ENCODE measurements at places on chromosomes 5 and 9.

DNA sequence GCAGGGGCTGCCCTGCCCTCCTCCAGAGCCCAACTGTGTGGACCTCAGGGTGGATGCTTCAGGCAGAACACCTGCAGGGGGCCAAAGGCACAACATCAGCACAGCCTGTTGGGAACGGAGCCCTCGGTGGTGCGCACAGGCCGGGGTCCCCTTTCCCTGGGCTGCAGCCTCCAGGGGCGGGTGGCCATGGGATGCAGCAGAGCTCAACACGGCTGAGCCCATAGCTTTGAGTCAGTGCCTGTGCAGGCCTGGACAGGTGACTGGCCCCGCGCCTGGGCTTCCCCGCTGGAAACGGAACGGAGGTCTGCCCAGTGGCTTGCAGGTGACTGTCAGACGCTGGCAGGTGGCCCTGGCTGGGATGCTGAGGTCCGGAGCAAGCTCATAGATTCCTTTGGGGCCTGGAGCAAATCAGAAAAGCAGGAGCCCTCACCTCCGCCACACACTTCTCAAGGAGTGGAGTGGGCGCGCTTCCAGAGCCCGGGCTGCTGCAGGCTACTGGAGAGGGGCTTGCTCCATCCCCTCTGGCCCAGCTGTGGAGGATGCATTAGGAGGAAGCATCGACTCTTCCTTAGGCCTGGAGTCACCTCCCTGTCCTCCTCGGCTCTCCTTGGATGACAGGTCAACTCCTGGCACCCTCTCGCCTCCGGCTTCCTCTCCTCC lies 69.8 kb upstream of the RNU6ATAC start:
- DNase-seq: no peak

- no peak for DNase-seq
Observed at GRCh38 chr5:82100303-82101077, 128.7 kb downstream of the ATG10 start.

DNA sequence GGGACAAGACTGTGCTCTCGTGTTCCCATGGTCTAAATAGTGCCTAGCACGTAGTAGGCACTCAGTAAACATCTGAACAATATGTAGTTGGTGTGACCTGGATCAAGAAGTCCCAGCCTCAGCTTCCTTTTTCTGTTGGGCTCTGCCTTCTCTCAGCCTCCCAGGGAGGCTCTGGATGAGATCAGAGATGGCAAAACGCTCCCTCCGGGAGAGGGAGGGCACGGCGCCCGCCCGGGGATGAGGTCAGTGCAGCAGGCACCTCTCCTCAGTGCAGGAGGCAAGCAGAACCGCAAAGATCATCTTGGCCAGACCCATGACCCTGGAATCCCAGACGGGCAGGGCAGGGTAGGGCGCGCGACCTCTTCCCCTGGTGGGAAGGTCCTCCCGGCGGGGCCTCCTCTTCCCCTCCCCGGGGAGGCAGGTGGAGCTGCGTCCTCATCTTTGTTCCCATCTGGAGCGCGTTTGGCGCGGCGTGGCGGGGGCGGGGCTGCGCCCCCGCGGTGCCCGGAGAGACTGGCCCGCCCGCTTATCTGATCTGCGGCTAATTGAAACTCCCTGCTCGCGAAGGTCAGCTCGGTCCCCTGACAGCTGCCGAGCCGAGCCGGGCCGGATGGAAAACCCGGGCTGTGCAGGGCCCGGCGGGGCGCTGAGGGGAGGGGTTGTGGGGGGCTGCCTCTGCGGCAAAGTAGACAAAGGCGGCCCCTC lies 60.9 kb downstream of the CXXC5 start:
- DNase-seq: no peak

- DNase-seq: no peak
Observed at GRCh38 chr5:108773330-108773729, 25.6 kb downstream of the FER start.

- no peak for DNase-seq
Observed at GRCh38 chr9:132163876-132164603, 2.2 kb downstream of the NTNG2 start.

Measured in stimulated activated CD4-positive, alpha-beta T cell treated with anti-CD3 and anti-CD28 coated beads, Interleukin-4, amount 100 ng/mL, for 1 hour (primary cell).